ENCODE measurements at places on chromosomes 11 and 22.

DNA sequence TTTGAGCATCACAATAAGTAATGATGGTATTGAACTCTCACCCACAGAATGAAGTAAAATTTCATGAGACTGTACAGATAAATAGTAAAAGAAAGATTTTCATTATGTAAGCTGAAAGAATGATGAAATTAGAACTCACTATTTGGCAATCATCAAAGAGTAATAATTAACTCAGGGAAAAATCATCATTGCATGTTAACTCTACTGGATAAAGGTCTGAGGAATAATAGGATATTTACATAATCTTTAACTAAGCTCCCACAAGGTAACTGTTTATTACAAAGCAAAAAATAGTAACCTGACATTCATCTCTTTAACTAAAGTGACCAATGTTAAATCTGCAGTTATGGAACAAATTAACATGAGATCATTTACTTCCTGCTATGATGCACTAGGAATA is 739.9 kb downstream of the FAM181B start:
- DNase-seq = no peak

DNA sequence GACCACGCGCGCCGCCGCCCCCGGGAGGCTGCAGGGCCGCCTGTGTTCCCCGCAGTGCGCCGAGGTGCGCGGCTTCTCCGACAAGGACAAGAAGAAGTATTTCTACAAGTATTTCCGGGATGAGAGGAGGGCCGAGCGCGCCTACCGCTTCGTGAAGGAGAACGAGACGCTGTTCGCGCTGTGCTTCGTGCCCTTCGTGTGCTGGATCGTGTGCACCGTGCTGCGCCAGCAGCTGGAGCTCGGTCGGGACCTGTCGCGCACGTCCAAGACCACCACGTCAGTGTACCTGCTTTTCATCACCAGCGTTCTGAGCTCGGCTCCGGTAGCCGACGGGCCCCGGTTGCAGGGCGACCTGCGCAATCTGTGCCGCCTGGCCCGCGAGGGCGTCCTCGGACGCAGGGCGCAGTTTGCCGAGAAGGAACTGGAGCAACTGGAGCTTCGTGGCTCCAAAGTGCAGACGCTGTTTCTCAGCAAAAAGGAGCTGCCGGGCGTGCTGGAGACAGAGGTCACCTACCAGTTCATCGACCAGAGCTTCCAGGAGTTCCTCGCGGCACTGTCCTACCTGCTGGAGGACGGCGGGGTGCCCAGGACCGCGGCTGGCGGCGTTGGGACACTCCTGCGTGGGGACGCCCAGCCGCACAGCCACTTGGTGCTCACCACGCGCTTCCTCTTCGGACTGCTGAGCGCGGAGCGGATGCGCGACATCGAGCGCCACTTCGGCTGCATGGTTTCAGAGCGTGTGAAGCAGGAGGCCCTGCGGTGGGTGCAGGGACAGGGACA is 2.7 kb downstream of the NLRP6 start:
- DNase-seq = no peak

GRCh38 chr11:107018219-107018901 is at the start of gene GUCY1A2:
GUCY1A2 (minus strand) TSS chr11:107018476; CDS start chr11:107018055, 421 bp downstream.
- peak; percentile 48 for DNase-seq

- peak; percentile 74 for DNase-seq
Measured at GRCh38 chr11:843818-844692, 1.4 kb downstream of the TSPAN4 start.

DNA sequence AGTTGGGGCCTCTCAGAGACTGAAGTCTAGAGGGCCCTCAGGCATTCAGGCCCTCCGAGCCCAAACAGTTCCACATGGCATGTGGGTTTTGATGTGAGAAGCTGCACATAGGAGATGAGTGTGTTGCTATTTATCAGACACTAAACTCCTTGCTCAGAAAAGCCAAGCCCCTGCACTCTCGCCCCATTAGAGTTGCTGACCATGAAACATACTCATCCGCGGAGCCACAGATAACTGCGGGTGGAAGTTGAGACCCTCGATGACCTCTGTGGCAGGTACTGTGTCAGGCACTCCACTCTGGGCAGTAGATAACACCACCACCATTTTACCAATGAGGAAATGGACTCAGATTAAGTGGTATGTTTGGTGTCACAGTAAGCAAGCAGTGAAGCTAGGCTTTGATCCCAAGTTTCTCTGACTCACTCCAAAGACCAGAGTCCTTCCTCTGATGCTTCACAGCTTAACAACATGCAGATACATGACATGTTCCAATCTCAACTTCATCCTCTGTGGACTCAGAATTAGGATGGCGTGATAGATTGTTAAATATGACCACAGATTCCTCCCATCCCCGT is 202.1 kb downstream of the ADAMTS15 start:
- DNase-seq = no peak

DNA sequence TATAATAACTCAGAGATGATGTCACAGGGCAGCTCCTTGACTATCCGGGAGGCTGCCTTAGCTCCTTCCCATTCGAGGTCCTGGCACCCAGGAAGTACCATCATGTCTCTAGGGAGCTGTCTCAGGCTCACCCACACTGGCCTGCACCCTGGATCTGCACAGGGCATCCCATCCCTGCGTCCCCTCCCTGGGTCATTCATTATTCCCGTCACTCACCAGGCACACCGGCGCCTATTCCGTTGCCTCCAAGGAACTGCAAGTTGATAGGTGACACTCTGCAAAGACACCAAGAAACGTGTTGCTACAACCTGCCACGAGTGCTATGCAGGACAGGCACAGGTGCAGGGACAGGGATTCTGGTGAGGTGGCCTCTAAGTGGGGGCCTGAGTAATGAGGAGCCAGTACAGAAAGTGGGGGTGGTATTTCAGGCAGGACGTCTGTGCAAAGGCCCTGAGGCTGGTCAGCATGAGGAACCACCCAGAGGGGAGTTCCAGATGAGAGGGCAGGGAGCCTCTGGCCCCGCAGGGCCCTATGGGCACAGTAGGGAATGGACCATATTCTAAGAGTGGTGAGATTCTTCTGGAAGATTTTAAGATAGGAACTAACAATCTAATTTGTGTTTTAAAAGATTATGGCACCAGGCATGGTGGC is 71.6 kb upstream of the SHANK2 start:
- no peak for DNase-seq

GRCh38 chr22:24954114-24954463 is 1.6 kb downstream of the KIAA1671 start:
- no peak for DNase-seq

DNA sequence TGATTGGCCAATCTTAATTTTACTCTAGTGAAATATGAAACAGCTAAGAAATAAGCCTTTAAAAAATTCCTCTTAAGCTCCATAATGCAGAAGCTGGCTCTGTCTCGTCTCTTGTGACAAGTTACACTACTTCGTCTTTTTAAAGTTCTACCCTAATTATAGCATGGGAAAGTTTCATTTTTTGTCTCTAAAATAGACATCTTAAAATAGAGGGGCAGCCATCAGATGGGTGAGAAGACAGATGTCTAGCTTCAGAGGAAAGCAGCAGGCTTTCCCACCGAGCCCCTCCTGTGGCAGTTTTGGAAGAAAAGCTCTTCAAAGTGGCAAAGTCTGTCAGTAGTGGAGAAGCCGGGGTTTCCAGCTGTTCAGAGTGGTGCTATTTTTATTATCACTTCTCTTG is 39.5 kb downstream of the XRRA1 start:
- no peak for DNase-seq

DNA sequence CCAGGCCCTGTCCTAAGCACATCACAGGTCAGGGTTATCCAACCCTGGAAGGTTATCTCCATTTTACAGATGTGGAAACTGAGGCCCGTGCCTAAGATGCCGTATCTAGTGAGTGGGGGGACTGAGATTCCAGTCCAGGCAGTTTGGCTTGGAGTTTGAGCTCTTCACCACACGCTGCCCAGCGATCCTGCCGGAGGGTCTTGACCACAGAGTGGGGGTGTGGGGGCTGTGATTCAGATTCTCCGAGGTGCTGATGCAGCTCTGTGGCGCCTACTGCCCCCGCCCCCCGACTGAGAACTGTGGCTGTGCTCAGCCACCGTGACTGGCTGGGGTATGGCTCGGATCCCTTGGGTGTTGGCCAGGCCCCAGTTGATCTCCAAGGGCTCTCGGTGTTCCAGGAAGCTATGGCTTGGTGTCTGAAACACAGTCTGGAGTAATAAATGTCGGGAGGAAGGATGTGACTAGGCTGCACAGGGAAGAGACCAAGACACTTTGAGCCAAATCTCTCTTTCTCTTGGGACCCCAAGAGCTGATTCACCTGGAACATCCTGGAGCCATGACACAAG is 60.6 kb upstream of the RASD2 start:
- no peak for DNase-seq

DNA sequence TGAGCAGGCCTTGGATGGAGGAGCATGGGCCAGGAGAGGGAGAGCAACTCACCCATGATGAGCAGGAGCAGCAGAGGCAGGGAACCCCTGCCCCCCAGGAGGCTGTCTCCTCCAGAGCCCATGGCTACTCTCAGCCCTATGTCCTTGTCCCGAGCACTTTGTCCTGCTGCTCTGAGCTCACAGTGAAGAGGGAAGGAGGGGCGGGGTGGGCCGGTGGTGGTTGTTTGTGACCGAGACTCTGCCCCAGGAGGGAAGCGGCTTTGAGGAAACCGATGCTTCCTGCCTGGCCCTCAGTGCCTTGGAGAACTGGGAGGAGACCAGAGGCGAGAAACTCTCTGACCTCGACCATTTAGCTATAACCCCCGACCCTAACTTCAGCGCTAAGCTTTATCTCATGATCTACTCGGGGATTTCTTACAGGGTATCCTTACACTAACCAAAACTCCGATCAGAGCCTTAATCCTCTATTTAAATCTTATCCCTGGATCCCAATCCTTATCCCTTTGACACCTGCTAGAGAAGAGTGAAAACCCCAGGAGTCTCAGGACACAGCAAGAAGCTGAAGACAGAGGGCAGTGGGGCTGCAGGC is at the start of gene ROBO4:
TSS of gene ROBO4 (minus strand) at position 192 of the 589 bp plus-strand sequence. CDS start at position 122, 70 bp downstream.
- DNase-seq = no peak

- DNase-seq = no peak
Measured at GRCh38 chr11:69100454-69101114, 51.9 kb downstream of the TPCN2 start.

DNA sequence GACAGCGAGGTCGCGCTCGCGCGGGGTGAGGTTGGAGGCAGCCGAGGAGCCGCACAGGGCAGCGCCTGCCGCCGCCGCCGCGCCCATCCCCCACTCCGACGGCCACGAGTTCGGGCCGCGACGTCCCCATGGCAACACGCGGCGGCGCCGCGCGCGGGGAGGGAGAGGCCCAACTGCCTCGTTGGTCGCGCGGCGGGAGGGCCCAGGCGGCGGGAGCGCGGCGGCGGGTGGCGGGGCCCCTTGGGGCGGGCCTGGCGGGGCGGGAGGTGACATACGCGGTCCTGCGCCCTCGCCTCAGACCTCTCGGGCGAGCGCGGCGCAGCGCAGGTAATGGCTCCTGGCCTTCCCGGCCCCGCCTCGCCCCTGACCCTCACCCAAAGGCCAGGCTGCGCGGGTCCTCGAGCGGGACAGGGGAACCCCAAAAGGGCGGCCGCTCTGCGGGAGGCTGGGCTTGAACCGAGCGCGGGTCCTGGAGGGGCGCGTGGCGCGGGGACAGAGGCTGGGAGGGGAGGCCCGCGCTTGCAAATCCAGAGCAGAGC is at the start of gene DEUP1:
TSS of gene DEUP1 (plus strand) at position 297 of the 539 bp plus-strand sequence. CDS start 1,518 bp downstream, outside the sequence.
- peak; percentile 77 for DNase-seq

DNA sequence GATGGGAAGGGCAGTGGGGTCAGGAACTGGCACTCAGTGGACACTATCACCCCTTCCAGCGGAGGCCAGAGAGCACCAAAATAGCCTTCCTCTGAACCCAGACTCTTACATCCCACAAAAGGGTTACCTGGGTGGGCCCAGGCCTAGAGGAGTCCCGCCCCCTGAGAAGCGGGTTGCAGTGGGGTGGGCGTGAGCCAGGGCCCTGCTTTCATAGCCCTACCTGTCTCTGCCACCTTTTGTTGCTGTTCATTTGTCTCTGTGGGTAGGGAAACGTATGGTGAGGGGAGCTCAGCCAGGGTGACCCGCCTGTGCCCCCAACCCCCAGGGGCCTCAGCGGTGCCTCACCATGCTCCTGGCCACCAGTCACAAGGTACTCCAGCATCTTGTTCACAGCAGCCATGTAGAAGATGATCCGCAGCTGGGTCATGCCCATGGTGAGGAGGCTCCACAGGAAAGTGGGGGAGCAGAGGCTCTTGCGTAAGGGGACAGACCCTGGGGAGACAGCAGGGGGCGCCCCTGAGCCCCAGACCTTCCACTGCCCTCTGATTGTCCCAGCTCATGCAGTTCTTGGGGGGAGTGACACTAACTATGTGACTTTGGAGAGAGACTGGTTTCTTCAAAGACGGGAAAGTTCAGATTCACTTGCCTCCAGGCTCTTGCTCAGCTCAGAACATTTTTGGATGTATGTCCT is 24.0 kb downstream of the SLC43A1 start:
- DNase-seq = peak; percentile 80

DNA sequence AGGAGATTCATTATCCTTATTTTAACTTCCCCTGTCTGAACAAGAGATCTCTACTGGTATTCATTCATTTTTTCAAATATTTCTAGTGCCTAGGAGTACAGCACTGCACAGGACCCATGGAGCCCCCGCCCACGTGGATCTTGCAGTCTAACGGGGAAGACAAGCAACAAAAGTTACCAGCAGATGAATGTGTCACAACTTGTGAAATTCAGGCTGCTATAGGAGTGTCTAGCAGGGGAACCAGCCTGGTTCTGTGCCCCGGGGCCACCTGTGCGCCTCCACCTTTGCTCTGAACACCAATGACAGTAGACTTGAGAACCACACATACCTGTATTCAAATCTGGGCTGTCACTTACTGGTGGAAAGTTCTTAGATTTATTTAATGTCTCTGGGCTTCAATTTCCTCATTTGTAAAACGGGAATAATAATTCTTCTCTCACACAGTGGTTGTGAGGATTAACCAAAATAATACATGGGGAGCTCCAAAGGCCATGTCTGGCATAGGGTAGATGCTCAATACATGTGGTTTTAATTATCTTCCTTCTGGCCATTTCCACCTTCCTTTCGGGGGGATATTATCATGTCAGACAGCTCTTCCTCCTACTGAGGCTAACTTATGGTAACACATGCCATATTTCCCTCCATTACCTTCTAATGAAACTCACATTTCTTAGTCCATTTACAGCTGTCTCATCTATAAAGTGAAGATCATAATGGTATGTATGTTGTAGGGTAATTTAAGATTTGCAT is 17.8 kb downstream of the POU2AF1 start:
- DNase-seq = no peak

- DNase-seq = no peak
Measured at GRCh38 chr22:33440756-33441155, 382.6 kb upstream of the SYN3 start.

GRCh38 chr11:134252346-134253187 is 585 bp downstream of the THYN1 start:
- DNase-seq = peak; percentile 47

DNA sequence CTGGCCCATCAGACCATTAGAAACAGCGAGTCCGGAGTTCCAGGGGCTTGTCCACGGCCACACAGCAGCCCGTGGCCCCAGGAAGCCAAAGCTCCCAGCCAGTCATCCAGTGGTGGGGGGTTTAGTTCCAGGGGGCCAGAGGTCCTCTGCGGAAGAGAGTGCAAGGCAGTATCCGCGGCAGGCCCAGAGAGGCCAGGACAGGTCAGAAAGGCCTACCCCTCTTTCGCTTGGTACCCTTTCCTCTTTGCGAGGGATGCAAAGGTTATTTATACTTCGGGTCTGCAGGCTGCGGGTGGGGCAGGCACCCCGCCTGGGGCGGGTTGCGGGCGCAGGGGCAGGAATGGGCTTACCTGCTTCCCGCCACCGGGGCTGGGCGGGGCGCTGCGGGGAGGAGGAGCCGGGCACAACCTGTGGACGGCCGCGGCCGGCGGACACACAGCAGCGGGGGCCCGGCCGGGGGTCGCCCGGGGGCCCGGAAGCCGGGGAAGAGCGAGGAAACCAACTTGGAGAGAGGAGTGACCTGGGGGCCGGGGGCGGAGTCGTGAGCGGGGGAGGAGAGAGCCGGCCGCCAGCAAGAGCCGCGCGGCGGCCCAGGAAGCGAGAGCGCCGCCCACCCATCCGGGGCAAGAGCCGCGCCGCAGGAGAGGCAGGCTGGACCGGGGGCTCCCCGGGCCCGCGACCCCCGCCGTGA is at the start of gene SH3BP1:
TSS of gene SH3BP1 (plus strand) at position 600 of the 691 bp plus-strand sequence. CDS start 119 bp downstream, outside the sequence.
- DNase-seq = peak; percentile 83
